ENCODE measurements at places on chromosomes 11 and 22. TPM values are rescaled to one million over a fixed set of nuclear protein-coding genes. Genes with fewer than 3 reads are reported as not detected.

The BATF2 gene
- total RNA-seq = 9.6 TPM

- no peak for DNase-seq
These were observed 34.6 kb upstream of the MN1 start for GRCh38 chr22:27836181-27836580.

DNA sequence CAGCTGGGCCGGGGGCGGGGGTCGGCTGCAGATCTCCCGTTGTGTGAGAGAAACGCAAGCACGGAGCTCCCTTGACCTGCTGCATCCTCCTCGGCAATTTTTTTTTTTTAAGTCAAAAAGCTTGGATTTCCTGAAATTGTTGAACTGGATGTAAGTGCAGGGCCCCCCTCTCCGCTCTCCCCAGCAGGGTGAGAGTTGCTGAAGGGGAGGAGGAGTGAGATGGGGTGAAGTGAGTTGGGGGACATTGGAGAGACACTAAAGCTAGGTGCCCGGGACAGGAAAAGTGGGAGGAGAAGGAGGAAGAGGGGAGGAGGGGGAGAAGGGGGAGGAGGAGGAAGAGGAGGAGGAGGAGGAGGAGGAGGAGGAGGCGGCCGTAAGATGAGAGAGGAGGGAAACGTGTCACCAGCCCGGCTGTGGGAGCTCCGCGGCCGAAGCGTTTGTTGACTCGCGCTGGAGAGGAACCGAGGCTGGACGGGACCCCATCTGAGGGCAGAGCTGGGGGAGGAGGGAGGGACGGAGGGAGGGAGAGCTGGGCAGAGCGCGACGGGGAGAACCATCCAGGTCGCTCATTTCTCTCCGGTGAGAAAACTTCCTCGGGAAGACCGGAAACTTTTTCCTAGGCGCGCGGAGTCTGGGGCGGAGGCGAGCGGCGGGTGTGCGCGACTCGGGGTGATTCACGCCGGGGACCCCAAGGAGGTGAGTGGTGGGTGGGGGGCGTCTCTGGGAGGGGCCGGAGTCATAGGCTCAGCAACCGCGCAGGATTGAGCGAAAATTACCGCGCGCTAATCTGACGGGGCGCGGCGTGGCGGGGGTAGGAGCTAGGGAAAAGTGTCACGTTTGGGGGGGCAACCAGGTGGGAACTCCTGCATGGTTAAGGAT lies 80.2 kb downstream of the PRR5L start:
- DNase-seq = no peak

The MORC2 gene
- total RNA-seq = 18.0 TPM

The ELFN2 gene
- 2.7 TPM for total RNA-seq

DNA sequence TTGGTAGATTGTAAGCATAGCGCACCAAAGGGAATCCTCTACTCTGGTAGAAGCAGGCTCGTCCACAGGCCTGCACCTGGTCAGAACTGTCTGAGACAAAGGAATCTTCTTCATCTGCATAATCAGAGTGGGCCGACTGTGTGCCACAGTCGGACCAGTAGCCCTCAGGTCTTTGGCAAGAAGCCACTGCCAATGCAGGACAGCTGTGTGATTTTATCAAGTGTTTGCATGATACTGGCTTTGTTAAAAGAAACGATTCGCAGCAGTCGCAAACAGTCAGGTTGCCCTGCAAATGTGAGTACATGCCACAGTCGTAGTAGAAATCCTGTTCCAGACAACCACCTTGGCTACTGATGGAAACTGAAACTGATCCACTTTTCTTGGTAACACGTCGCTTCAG lies 4.9 kb upstream of the CCDC34 start:
- DNase-seq = no peak

The NEFH gene
- not detected for total RNA-seq

DNA sequence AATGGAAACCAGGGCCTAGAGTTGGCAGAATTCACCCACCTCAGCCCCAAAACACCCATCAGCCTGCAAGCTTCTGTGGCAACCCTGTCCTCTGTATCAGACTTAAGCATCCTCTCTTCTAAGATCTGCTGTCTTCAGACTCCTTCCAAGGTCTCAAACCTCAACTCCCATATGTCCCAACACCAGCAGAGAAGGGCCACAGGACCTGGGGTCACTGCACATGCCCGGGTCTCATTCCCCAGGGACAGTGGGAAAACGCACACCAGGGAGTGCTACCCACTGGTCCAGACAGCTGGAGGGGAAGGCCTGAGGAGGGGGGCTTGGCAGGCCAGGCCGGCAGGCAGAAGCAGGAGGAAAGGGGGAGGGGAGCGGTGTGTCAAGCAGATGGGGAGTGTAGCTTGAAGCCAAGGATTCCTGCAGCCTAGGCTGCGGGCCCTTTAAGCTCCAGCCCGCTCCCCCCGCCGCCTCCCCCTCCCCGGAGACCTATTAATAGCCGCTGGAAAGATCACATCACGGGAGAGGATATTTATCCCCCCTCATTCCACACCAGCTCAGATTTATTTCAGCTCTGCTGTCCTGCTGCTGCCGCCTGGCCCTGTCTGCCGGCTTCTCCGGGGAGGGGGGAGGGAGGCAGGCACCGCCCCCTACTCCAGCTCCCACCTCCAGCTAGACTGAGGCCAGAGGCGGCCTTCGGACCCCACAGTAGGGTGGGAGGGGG lies 16.7 kb downstream of the BCL9L start:
- DNase-seq = peak; percentile 77

GRCh38 chr11:84607975-84608836 lies 1018.9 kb downstream of the DLG2 start:
- no peak for DNase-seq

The EMID1 gene
- 9.9 TPM for total RNA-seq

The CDC42EP2 gene
- total RNA-seq = 26.4 TPM

The SYNGR1 gene
- 22.8 TPM for total RNA-seq

The MUC6 gene
- total RNA-seq = under 0.01 TPM

GRCh38 chr11:114346709-114347141 lies 50.5 kb downstream of the NNMT start:
- DNase-seq = no peak

- no peak for DNase-seq
These were observed 3.4 kb upstream of the NLRP10 start for GRCh38 chr11:7968686-7969085.

DNA sequence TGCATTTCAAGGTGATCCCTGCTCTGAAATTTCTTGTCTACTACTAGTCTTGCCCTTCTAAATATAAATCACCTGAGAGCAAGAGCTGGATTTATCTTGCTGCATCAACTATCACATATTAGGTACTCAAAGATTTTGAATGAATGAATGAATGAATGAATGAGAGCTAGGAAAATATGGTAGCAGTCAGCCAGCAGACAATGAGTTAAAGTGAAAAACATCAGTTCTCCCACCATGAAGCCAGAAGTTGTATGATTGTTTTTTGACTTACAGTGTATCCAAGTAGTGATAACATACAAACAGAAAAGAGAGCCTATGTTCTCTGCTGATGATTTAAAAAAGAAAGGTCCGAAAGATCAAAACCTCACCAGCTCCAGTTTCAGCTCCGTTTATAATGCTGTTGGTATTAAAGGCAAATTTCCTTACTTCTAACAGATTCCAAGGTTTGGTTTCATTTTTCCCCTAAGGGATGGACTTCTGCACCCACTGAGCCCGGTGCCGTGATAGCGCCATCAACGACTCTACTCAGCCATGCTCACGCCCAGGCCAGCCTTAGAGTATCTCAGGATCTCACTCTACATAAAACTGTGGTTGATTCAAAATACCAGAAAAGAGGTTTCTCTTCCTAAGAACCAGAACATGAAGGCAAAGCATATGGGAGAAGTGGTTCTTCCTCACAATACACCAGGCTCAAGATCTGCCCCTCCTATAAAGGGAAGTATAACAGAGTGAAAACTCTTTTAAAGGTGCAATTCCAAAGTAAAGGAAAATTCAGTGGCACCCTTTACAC lies 92.0 kb downstream of the SGSM3 start:
- DNase-seq = no peak

The RIMBP3C gene
- under 0.01 TPM for total RNA-seq

DNA sequence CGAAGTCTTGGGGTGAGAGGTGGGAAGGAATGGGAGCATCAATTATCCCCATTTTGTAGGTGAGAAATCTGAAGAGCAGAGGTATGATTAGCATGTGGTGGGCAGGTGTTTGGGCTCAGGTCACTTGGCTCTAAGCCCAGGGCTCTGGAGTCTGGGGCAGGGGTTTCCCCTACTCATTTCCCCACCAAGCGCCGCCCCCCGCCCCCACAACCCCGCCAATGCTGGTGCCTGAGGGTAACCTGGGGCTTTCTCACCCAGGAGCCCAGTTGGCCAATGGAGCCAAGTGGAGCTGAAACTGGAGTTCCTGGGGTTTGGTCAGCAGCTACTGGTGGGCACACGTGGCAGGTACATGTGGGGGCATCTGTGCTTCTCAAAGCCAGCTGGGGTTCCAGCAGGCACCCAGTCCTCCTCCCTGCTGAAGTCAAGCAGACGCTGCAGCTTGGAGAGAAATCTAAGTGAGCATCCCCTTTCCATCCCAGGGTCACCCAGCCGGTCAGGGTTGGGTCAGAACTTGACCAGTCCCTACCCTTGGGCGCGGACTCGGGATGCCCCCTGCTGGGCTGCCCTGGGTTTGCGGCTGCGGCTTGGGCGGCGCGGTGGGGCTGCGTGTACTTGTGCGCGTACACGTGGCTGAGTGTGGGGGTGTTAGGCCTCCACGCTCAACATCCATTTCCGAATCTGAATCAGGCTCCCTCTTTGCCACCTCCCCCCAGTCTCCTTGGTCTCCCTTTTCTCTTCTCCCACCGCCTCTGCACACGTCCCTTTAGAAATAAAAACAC lies 1.7 kb upstream of the CHRM1 start:
- no peak for DNase-seq

The BAIAP2L2 gene
- total RNA-seq = not detected

DNA sequence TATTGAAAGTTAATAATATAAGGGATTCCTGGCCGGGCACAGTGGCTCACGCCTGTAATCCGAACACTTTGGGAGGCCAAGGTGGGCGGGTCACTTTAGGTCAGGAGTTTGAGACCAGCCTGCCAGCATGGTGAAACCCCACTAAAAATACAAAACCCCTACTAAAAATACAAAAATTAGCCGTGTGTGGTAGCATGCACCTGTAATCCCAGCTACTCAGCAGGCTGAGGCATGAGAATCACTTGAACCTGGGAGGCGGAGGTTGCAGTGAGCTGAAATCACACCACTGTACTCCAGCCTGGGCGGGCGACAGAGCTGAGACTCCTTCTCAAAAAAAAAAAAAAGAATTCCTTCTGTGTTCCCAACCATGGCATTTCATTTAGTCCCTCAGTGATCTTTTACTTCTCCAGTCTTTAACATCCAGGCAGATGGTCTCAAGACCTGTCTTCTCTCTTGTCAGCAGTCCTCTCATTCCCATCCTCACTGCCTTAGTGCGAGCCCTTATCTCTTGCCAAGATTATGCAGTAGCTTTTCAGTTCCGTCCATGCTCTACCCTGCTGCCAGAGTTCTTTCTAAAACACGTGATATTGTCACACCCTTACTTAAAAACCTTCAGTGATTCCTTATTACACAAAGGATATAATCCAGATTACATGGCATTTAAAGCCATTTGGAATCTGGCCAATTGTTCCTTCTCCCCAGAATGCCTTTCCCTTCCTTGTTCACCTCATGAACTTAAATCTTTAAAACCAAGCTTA lies 17.9 kb downstream of the RTN3 start:
- no peak for DNase-seq

- DNase-seq = peak; percentile 36
These were observed at the start of gene ARHGAP42 for GRCh38 chr11:100687054-100687629. ARHGAP42 (plus strand) TSS chr11:100687288; CDS start chr11:100687679, 391 bp downstream.

- no peak for DNase-seq
These were observed 13.1 kb upstream of the RPS19BP1 start for GRCh38 chr22:39545386-39546365.

Data from tibial nerve (tissue), 4 donors.